ENCODE measurements at places on chromosomes 7 and 10.

GRCh38 chr10:31401287-31401686, 82.3 kb downstream of the ZEB1 start:
- DNase-seq = no peak

GRCh38 chr7:116305485-116306408, 95.4 kb downstream of the TES start:
- DNase-seq = no peak

GRCh38 chr10:110141185-110141584, 66.2 kb upstream of the MXI1 start:
- no peak for DNase-seq

DNA sequence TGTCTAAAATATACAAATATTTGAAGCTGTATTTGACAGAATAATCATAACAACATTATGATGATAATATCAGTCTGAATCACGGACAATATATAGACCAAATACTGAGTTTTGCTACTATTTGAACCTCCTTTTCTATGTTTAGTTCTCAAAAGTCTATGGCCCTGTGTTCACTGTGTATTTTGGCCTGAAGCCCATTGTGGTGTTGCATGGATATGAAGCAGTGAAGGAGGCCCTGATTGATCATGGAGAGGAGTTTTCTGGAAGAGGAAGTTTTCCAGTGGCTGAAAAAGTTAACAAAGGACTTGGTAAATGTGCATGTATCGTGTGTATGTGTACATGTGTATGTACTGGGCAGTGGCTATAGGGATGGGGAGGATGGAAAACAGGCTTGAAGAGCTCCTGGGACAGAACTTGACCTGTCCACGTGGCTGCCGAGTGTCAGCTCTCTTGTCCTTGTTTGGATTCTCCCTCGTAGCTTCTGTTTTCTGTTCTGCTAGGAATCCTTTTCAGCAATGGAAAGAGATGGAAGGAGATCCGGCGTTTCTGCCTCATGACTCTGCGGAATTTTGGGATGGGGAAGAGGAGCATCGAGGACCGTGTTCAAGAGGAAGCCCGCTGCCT, 4.2 kb downstream of the CYP2C18 start:
- DNase-seq = no peak

GRCh38 chr10:79308969-79309665, 38.2 kb upstream of the PPIF start:
- no peak for DNase-seq

- DNase-seq = no peak
These were observed 192.2 kb upstream of the RHOBTB1 start for GRCh38 chr10:61136139-61136538.

DNA sequence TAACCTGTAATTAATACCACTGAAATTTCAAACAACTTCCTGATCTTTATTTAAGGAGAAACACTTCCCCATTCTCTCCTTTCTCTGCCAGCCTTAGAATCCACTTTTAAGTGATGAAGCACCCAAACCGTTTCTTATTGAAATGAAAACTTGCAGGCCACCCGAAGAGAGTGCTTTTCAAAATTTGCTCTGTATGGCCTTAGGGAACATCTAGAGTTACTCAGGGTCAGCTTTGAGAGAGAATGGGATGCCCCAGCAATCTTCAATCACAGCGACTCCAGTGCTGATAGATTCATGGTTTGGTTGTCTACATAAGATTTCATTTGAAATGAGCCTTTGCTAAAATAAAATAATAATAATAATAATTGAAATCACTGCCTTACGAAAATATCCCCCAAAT, 323.1 kb downstream of the PCLO start:
- DNase-seq = no peak

- DNase-seq = no peak
These were observed 8.0 kb upstream of the CFAP70 start for GRCh38 chr10:73366381-73367298.

DNA sequence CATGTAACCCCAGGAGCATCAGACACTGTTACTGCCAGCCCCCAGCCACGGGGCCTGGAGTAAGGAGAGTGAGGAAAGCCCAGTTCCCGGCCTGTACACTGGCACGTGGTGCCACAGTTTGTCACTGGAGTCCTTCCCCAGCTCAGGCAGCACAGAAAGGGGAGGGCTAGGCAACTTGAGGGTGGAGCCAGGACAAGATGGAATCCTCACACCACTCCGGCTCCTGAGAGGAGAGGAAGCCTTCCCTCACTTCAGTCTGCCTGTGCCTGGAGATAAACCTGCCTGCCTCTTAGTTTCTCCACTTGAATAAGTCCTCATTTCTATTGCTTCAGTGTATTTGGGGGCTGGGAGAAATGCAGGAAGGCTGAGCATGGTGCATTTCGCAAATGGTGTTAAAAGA, 176.0 kb downstream of the KIAA1217 start:
- DNase-seq = no peak

- no peak for DNase-seq
These were observed 38.5 kb downstream of the EN2 start for GRCh38 chr7:155496267-155497005.

- DNase-seq = no peak
These were observed 33.2 kb downstream of the POM121L12 start for GRCh38 chr7:53068673-53069072.

DNA sequence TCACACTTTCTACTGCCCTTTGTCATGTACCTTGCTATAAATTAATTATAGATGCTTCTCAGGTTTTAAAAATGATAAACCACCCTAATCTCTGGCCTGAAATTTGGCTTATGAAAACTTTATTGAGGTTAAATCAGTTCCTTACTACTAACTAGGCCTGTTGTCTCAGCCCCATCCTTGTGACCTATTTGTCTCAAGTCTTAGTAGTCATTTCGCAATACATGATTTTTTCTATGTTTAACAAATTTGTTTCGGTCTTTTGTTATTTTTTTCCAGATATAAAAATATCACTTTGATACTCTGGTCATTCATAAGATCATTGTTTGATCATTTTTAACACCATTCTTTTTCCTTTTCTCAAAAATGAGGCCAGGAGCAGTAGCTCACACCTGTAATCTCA, 411.6 kb downstream of the GFRA1 start:
- DNase-seq = no peak

DNA sequence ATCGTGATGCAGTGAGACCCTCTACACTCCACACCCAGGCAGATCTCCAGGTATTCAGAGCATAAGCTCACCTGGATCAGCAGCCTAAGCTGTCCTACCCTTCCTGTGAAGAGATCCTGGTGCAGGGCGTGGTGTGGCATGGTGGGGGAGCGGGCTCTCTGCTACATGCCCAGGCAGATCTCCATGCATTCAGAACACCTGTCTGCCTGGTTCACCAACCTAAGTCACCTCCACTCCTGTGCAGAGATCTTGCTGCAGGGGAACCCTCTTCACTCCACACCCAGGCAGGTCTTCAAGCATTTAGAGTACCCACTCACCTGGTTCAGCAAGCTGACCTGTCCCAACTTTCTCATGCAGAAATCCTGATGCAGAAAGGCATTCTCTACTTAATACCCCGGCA, 394.4 kb upstream of the SEMA3A start:
- DNase-seq = no peak

DNA sequence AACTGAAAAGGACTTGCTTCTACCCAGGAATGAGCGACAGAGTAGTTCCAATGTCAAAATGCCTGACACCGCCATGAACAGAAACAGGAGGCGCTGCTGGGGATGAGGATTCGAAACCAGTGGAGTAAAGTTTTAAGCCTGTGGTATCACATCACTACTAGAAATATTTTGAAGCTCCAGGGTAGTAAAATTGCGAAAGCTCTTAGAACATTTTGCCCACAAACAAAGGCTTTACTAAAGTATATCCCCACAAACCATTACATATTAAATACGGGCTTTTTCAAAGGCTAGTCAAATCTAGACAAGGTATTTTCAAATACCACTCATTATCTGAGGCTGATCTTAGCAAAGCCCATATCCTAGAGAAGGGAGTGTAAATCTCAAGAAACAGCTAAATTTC, 2.4 kb downstream of the PRDX3 start:
- DNase-seq = no peak

DNA sequence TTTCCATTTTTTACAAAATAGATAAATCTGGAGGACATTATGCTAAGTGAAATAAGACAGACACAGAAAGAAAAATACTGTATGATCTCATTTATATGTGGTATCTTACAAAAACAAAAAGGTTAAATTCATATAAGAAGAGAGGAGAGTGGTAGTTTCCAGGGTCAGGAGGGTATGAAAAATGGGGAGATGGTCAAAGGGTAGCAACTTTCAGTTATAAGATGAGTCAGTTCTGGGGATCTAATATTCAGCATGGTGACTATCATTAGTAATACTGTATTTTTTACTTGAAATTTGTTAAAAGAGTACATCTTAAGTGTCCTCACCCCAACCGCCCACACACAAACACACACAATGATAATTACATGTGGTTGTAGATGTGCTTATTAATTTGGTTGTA, 1250.1 kb downstream of the SORCS1 start:
- DNase-seq = no peak

DNA sequence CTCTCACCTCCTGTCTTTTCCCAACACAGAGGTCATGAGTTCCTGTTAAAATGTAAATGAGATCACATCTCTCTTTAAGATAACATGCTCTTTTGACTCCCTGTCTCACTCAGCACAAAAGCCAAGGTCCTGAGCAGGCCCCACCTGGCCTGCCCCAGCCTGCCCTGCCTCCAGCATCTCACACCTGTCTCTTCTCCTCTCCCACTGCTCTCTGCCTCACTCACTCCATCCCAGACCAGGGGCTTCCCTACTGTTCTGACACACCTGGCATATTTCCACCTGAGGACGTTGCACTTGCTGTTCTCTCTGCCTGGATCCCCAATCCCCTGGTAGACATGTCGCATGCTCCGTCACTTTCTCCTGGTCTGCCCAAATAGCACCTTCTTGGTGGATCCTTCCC, 285.0 kb upstream of the ZMIZ1 start:
- no peak for DNase-seq

DNA sequence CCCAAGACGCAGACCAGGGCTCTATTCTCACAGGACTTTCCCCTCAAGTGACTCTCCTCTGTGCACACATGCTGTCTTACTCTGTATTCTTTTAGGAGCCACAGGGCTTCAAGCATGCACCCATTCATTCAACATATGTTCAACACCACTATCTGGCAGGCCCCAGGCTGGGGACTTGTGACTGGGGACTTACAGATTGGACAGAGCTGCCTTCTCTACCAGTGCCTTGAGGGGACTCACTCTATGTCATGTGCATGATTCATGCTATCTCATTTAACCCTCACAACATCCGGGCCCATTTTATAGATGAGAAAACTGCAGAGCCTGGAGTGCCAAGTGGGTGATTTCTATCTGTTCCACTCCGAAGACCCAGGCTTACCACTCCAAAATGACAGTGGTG, 34.3 kb downstream of the MYL10 start:
- DNase-seq = no peak

Measured in CD4-positive, alpha-beta T cell treated with Interleukin-15 for 4 hours (primary cell).